ENCODE measurements at places on chromosomes 11 and 22.

- no peak overlapping the region for H3K4me3 ChIP-seq
- H3K27me3 ChIP-seq: no peaks in the 10 kb centered on the region
- H3K4me1 ChIP-seq: no peaks in the 10 kb centered on the region
- no peaks in the 10 kb centered on the region for H3K36me3 ChIP-seq
Measured at GRCh38 chr11:108617055-108617454, 23.5 kb upstream of the EXPH5 start.

DNA sequence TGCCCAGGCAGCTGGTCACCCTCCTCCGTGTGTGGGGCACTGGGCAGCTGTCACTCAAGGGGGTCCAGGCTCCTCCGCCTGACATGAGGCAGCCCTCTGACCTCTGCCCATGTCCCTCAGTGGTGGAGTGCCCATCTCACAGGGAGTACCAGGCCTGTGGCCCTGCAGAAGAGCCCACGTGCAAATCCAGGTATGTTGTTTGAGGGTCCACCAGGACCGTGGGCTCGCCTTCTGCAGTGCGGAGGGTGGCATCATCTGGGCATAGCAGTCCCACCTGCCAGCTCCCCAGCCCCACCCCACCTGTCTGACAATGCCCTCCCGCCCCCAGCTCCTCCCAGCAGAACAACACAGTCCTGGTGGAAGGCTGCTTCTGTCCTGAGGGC, 30.5 kb downstream of the MUC2 start:
- no peaks in the 10 kb centered on the region for H3K36me3 ChIP-seq
- H3K4me1 ChIP-seq: no peaks in the 10 kb centered on the region
- H3K27me3 ChIP-seq: no peaks in the 10 kb centered on the region
- H3K4me3 ChIP-seq: no peak overlapping the region

GRCh38 chr11:1740786-1741530, 9.4 kb downstream of the IFITM10 start:
- DNase-seq: no peak
- no peak overlapping the region for H3K4me3 ChIP-seq
- H3K36me3 ChIP-seq: no peaks in the 10 kb centered on the region
- H3K4me1 ChIP-seq: no peaks in the 10 kb centered on the region

DNA sequence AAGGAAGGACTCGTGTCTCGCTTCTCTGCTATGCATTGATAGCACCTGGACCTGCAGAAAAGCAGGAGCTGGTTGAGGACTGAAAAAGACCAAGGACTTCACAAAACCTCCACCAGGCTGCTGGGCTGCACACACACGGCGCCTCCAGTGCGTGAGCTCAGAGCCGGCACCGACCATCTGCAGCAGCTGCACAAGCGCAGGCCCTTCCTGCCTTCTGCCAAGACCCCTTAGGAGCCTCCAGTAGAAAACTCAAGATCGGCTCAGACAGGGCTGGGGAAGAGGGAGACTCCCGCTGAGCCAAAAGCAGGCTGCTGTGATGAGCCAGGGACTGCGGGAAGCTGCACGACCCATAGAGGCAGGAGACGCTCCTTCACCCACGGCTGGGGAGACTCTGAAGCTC, 70.9 kb downstream of the PHF21B start:
- no peaks in the 10 kb centered on the region for H3K36me3 ChIP-seq
- H3K4me3 ChIP-seq: no peak overlapping the region
- H3K27me3 ChIP-seq: no peaks in the 10 kb centered on the region
- no peak for DNase-seq
- H3K4me1 ChIP-seq: no peaks in the 10 kb centered on the region

- no peaks in the 10 kb centered on the region for H3K27me3 ChIP-seq
- peak overlapping the region; percentile 33 for H3K27ac ChIP-seq
- H3K36me3 ChIP-seq: no peaks in the 10 kb centered on the region
- H3K4me1 ChIP-seq: peaks cover 7% of the 10 kb centered on the region
- no peak overlapping the region for H3K4me3 ChIP-seq
Measured at GRCh38 chr11:114195981-114196731, 100.0 kb upstream of the NNMT start.

DNA sequence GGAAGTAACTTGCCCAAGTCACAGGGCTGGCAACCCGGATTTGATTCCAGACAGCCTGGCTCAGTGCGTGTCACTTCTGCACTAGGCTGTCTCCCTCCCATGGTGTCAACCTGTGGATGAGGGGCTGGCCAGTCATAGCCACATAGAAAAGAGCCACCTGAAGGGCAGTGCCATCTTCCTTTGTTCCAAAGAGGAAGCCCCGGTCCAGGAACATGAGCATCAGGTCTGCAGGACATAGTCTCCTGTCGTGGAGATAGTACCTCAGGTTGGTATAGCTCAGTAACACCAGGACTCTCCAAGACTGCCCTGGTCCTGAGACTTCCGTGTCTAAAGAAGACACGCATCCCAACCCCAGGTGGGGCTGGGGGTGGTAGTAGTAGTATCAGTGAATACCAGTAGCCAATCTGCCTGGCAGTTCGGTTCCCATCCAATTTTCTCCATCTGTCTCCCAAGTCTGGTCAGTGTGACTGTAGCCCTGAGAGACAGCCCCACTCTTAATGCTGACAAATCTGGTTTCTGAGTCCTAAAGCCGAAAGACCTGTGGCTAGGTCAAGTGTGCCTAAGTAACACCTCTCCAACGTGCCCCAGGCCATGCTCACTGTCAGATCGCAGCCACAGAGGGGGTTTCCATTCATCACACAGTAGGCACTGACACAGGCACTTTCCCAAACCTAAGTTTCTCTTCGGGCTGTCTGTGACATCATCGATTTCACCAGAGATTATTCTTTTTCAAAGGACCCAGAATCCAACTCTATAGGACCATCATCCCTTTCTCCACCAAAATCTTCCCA, 33.1 kb downstream of the C11orf58 start:
- no peak for DNase-seq
- no peak overlapping the region for H3K4me3 ChIP-seq
- no peaks in the 10 kb centered on the region for H3K27me3 ChIP-seq
- H3K4me1 ChIP-seq: no peaks in the 10 kb centered on the region
- no peak overlapping the region for H3K27ac ChIP-seq

DNA sequence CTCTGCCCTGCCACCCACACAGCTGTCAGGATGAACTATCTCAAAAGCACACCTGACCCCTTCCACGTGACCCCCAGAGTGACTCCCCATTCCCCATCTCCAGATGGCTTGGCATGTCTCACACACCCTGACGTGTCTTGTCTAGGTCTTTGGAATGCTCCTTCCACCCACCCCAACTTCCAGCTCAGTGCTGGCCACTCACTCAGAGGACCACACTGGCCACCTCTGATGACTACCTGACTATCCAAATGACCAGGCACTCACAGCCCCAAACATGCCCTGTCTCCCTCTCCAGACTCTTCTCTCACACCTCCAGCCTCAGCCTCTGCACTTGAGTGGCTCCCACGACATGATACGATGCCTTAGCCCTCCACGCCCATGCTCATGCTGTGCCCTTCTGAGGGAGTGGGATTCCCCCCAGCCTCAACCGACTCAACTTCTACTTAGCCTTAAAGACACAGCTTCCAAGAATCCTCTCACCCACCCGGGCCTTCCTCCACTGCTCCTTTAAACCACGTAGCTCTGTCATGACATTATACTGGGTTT, 259.4 kb downstream of the BUD13 start:
- H3K4me1 ChIP-seq: no peaks in the 10 kb centered on the region
- no peak for DNase-seq
- H3K4me3 ChIP-seq: no peak overlapping the region
- no peak overlapping the region for H3K27ac ChIP-seq
- no peaks in the 10 kb centered on the region for H3K27me3 ChIP-seq

GRCh38 chr11:75350743-75351540, 519 bp downstream of the ARRB1 start:
- DNase-seq: peak; percentile 59
- no peaks in the 10 kb centered on the region for H3K27me3 ChIP-seq
- H3K27ac ChIP-seq: peak overlapping the region; percentile 84
- peaks cover 30% of the 10 kb centered on the region for H3K36me3 ChIP-seq
- H3K4me1 ChIP-seq: peaks cover 15% of the 10 kb centered on the region

- H3K27ac ChIP-seq: no peak overlapping the region
- no peak overlapping the region for H3K4me3 ChIP-seq
- H3K4me1 ChIP-seq: peaks cover 26% of the 10 kb centered on the region
- H3K27me3 ChIP-seq: no peaks in the 10 kb centered on the region
- no peaks in the 10 kb centered on the region for H3K36me3 ChIP-seq
Measured at GRCh38 chr22:19180740-19181410, 2.3 kb upstream of the SLC25A1 start.

- H3K36me3 ChIP-seq: no peaks in the 10 kb centered on the region
- no peak overlapping the region for H3K27ac ChIP-seq
- no peaks in the 10 kb centered on the region for H3K27me3 ChIP-seq
- no peak for DNase-seq
- no peak overlapping the region for H3K4me3 ChIP-seq
- no peaks in the 10 kb centered on the region for H3K4me1 ChIP-seq
Measured at GRCh38 chr11:130580372-130580771, 131.9 kb downstream of the ADAMTS15 start.

GRCh38 chr11:9619971-9620370, 43.9 kb upstream of the SWAP70 start:
- H3K4me1 ChIP-seq: peaks cover 4% of the 10 kb centered on the region
- H3K27me3 ChIP-seq: no peaks in the 10 kb centered on the region
- H3K27ac ChIP-seq: no peak overlapping the region
- H3K36me3 ChIP-seq: no peaks in the 10 kb centered on the region

DNA sequence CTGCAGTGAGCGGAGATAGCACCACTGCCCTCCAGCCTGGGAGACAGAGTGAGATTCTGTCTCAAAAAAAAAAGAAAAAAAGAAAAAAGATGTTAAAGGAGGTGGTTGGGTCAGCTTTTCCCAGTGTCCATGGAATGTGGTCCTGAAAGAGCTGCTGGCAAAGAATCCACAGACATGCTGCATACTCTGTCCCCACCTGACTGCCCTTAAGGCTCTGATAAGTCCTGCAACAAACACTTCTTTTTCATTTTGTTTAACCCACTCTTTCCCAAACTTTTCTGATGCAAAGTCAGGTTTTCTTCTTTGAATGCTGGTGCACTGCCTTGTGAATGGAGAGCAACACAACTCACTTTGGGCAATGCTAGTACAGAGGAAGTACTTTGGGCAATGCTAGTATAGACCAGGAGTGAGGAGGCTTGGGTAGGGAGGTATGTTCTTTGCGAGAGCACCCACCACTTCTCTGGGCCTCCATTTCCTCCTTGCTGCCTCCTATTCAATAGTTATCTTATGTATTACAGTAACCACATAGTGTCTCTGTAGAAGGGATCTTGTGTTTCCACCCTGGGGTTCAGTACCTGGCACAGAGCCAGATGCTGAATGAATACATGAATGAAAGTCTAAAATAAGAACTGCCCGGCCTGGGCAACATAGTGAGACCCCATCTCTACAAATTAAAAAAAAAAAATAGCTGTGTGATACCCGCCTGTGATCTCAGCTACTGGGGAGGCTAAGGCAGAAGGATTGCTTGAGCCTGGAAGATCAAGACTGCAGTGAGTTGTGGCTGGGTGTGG, 18.9 kb downstream of the LIF start:
- no peaks in the 10 kb centered on the region for H3K36me3 ChIP-seq
- peaks cover 6% of the 10 kb centered on the region for H3K27me3 ChIP-seq
- no peak overlapping the region for H3K4me3 ChIP-seq
- H3K4me1 ChIP-seq: no peaks in the 10 kb centered on the region

GRCh38 chr11:91248199-91248807, 976.3 kb upstream of the FAT3 start:
- peak; percentile 24 for DNase-seq
- no peak overlapping the region for H3K27ac ChIP-seq
- H3K4me1 ChIP-seq: no peaks in the 10 kb centered on the region
- no peak overlapping the region for H3K4me3 ChIP-seq

DNA sequence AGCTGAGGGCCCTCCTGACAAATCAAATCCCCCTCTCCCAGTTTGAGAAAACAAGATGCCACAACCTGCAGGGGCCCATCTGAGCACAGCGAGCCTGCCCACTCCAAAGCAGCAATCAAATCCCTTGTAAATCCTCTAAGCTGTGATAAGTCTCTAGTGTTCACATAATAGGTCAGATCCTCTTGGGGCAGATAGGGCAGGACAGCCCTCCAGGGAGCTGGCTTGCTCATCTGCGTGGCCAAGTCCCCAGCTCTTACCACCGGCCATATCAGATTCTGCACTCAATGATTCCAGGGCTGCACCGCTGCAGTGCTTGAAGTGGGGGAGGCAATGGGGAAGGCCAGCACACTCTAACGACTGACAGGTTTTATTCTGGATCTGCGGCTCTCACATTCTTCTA, 29.6 kb upstream of the FLI1 start:
- DNase-seq: no peak
- no peak overlapping the region for H3K27ac ChIP-seq

DNA sequence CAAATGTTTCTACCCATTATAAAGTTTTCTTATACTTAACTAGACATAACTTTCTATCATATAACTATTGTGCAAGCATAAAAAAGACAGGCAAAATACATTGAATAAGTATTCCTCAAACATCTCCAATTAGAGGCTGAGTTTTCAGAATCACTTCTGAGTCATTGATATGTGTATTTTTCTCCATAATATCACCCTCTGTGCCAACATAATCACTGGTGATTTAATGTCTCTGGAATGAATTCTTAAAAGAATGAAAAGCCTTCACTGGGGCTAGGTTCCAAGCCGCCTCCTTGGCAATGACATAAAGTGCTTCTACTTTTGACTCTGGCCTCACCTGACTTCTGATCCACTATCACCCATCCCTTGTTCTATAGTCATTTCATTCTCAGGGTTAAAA, 197.0 kb upstream of the E2F8 start:
- no peaks in the 10 kb centered on the region for H3K27me3 ChIP-seq
- no peaks in the 10 kb centered on the region for H3K4me1 ChIP-seq
- DNase-seq: no peak

- DNase-seq: no peak
- peaks cover 45% of the 10 kb centered on the region for H3K36me3 ChIP-seq
- H3K27ac ChIP-seq: no peak overlapping the region
- peaks cover 3% of the 10 kb centered on the region for H3K4me1 ChIP-seq
- H3K27me3 ChIP-seq: no peaks in the 10 kb centered on the region
Measured at GRCh38 chr11:3781423-3781822, 15.9 kb downstream of the NUP98 start.

GRCh38 chr22:17919276-17920144, 104.9 kb downstream of the MICAL3 start:
- H3K4me1 ChIP-seq: peaks cover 40% of the 10 kb centered on the region
- DNase-seq: no peak
- H3K36me3 ChIP-seq: peaks cover 14% of the 10 kb centered on the region
- peak overlapping the region; percentile 80 for H3K27ac ChIP-seq

Data from small intestine (tissue), 16 donors.